Glutamatergic neuron (in vitro differentiated cells): ENCODE measurements at places on chromosomes 5 and 9. TPM values are rescaled to one million over a fixed set of nuclear protein-coding genes. Genes with fewer than 3 reads are reported as not detected.

GRCh38 chr5:41768692-41769091 lies 101.5 kb downstream of the OXCT1 start:
- no peak for DNase-seq

DNA sequence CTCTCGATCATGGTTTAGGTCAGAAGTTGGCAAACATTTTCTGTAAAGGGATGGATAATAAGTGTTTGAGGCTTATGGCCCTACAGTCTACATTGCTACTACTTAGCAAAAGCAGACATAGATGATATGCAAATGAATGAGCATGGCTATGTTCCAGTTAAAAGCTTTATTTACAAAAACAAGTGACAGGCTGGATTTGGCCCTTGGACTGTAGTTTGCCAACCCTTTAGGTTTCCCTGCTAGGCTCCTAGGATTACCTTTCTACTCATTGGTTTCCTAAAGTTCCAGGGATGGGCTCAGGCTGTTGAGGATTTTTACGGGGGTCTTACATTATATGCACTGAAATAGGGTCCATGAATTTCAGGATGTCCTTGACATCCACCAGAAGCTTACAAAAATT lies 57.5 kb downstream of the GPR21 start:
- no peak for DNase-seq

DNA sequence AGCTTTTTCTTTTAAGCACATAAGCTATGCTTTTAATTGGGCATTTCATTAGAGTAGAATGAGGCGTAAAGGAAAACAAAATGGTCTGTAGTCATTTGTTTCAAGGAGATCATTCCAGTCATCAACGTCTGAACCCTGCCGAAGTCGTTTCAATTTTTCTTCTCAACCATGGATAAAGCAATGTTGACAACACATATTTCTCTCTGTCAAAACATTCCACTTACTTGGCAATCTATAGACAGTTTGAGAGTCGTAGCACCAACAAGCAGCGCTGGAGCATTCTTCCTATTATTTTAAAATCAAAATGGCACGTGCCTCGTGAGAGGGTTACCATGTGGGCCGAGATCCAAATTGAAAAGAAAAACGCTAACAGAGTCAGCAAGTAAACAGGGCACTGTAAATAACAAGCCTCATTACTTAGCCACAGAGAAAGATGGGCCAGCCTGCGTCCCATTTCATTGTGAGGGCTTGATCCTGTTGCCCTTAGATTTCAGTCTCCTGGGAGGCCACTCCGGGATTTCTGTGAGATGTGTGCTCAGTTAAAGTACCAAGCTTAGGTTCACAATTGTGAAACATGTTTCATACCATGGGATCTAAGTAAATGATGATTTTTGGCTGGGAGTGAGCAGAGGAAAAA lies 422.9 kb downstream of the DTWD2 start:
- no peak for DNase-seq

DNA sequence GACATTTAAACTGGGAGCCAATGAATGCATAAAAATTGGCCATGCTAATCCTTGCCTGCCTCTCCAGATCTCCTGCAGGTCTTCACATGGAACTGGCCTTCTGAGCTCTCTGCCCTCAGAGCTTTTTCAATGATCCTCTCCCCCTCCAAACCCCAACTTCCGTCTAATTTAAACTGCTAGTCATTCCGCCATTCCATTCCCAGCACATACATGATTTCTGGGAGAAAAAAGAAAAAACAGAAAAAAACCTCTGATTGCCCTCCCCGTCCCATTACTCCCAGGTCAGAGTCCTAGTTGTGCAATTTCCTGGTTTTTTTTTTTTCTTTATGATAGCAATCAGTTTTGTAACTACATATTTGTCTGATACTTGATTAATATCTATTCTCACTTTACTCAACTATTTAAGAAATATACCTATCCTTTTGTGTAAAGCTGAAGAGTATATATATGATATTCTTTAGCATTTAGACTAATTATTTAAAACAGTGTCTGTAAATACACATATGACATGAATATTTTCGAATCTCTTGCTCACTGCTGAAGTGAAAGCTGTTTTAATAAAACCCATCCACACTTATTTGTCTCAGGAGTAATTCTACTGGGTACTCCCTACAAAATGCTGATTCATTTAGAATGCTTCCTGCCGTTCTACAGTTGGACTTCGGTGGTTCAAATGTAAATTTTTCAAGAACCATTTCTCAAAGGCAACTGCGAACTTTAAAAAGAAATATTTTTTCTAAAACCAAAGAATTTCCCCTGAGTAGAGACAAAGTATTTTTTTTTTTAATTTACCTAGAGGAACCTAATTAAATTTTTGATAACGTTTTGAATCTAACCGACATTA lies 1.6 kb downstream of the HINT1 start:
- no peak for DNase-seq

- no peak for DNase-seq
These were observed 28.4 kb downstream of the CDHR2 start for GRCh38 chr5:176577312-176578176.

DNA sequence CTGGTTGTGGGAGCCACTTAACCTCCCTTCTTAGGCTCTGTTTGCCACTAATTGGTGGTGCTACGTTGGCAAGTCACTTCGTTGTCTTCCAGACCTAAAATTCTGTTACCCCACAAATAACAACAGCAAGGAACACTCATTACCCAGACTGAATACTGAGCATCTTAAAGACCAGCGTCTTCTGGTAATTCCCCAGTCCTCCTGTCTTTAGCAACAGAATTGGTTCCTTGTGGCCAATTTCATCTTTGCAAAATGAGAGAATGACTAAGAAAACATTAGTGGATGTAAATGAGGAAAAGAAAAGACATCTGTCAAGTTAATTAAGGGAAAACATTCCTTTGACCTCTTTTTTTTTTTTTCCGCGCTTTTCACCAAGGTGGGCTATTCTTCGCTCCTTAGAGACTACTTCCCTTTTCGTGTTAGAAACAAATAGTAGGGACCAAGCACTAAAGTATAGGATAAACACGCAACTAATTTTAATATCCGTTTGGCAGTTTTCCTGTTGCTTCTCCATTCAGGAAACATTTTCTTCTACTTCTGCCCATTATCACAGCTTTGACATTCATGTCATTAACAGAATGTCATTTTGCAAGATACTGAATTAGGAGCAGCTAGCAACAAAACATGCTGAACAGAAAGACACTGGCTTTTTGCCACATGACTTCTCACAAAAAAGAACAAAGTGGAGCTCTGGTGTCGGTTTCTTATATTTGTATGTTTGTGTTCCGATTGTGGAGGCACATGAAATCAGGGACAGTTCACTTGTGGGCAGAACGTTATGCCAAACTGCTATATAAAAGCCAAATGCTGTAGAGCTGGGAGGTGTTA lies 154.2 kb downstream of the CD180 start:
- no peak for DNase-seq

Gene RPL12
- total RNA-seq: 475 TPM

Gene MELK
- total RNA-seq: 7.2 TPM

Gene FAM169A
- 9.5 TPM for total RNA-seq

Gene RPL7A
- 1,442 TPM for total RNA-seq

Gene RNF224
- 0.39 TPM for total RNA-seq

Gene SOX30
- not detected for total RNA-seq

Gene CCL21
- not detected for total RNA-seq
